Activated B cell treated with CpG ODN at 0.5 μM for 24 hours (primary cell): ENCODE measurements at places on chromosomes 11 and 22.

DNA sequence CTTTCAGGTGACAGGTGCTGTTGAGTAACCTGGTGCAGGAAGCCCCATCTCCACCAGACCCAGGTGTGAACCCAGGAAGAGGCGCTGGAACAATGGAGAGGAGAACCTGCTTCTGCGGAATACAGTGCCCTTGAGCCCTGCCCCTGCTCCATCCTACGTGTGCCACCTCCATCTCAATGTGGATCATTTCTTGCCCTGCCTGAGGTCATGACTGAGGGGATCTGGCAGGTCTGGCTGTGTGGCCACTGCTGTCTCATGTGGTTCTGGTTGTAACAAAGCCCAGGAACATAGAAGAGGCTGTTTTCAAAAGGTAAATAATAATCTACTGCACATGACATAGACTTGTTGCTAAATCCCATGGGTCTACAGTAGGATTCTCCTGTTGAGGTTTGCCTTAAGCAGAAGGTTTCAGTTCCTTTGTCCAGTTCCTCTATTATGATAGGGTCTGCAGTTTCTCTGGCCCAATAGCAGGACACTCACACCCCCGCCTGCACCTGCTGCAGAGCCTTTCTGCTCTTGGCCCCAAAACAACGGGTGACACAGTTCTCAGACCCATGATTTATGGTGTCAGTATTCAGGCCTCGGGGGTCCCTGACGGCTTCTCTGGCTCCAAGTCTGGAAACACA, 113.5 kb upstream of the IGLL5 start:
- no peak for DNase-seq

DNA sequence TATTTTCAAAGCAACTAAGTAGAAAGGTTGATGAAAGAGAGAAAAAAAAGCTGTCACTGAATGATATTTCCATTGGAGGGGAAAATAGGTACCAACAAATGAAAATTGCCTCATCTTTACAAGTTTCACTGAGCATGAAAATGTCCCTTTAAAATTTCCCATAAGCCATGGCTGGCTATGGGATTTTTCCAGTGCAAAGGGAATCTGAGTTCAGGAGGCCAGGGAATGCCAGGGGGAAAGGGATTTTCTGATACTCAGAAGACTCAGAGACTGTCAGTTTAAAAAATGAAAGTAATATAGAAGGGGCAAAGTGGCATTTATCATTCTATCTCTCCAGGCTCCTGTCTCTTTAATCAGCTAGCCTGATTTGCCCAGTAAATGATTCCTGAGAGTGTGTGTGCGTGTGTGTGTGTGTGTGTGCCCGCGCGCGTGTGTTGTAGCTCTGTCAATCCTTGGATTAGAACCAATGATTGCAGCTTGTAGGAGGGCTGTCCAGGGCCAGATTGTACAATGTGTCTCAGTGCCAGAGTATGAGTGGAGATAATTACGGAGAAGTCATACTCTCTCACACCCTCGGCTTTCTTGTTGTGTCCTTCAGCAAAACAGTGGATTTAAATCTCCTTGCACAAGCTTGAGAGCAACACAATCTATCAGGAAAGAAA, at the start of gene NTM:
TSS of gene NTM (plus strand) at position 526 of the 662 bp plus-strand sequence.
- DNase-seq = no peak

GRCh38 chr11:61868571-61869428, 22.5 kb downstream of the FADS3 start:
- DNase-seq = no peak

DNA sequence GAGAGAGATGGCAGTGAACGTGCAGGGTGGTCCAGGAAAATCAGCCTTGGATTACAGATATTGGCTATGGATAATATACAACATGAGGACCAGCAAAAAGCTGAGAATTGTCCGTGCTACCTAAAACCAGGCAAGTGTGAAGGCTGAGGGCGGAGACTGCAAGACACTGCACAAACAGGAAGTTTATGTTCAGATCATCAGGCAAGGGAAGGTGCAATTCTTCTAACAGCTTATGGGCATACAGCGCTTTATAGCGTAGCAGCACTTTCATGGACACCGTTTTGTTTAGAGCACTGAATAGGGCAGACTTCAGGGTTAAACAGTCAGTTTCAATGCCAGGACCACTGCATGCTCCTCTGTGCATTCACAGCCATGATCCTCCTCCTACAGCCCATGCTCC, 93.1 kb upstream of the TMEM45B start:
- DNase-seq = no peak

GRCh38 chr11:48094643-48095339, 114.4 kb downstream of the PTPRJ start:
- DNase-seq = no peak

GRCh38 chr11:130181295-130182272, 22.0 kb downstream of the ST14 start:
- DNase-seq = no peak

- DNase-seq = no peak
Observed at GRCh38 chr22:50731811-50732624, 6.0 kb upstream of the ACR start.

GRCh38 chr11:130553306-130553705, 104.9 kb downstream of the ADAMTS15 start:
- no peak for DNase-seq
